Amygdala (tissue), 56 donors: ENCODE measurements at places on chromosomes 7 and 10.
A peak's percentile ranks its signal among the peaks of the same experiment; 100 is the strongest.

DNA sequence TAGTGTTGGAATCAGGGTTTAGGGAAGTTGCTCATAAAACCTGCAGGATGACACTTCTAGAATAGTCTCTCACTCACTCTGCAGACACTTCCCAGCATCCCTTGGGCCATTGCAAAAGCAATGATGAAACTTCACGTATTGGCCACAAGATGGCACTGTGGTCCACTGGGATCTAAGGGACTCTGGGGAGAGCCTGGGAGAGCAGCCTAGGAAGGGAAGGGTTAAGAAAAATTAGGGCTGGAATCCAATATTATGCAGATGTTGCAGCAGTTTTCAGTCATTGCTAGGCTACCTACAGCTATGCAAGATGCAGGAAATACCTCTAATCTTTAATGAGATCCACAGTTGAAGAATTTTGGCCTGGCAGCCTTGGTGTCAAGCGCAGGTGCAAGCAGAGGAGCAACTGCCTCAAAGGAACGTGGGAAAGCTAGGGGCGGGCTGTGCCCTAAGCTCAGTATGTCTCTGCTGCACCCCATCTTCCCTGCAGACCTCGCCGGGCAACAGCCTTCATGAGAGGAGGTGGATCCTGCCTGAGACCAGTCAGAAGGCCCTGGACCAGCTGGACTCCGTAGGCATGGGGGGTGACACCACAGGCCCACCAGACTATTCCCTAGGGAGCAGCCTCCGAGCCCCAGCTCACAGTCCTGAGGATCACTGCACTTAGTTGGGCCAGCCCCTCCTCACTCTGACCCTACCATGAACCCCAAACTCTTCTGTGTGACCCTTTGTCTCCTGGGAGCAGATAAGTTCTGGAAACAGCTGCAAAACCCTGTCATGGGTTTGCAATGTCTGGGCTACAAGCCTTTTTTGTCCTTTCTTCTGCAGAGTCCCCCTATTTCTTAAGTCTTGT lies 127.9 kb upstream of the PRSS58 start:
- peak; percentile 46 for DNase-seq

GRCh38 chr10:32963096-32963495 lies 5.1 kb upstream of the ITGB1 start:
- DNase-seq: no peak

GRCh38 chr7:142870566-142871259 lies 14.8 kb downstream of the TRPV6 start:
- DNase-seq: no peak

- DNase-seq: no peak
Observed at GRCh38 chr7:45026013-45026412, 26.0 kb downstream of the CCM2 start.

DNA sequence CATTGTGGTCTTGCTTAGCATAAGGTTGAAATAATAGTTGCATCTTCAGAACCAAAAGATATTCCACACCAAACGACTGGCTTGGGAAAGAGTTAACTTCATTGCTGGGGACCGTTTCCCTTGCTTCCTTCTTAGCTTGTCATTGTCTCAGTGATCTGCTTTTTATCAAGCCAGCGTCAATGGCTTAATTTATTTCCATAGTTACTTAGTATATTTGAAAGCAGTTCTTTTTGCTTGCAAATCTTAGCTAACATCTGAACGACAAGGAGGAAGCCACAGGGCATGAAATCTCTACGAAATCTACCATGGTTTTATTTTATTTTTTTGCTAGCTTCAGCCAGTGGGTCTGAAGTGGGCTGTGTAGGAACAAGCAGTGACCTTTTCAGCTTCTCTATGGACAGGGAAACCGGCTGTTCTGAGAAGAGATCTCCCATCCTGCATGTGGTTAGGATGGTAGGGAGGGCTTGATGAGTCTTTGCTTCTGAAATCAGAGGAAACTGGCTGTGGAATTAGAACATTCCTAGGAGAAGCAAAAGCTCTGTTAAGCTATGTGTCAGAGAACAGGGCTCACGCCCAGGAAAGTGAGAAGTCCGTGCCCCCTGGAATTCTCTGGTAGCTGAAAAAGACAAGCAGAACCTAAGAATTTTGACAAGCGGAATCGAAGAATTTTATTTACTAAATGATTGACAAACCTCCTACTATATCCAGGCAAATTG lies 8.0 kb downstream of the SLC18A2 start:
- DNase-seq: no peak
